ENCODE measurements at places on chromosomes 3 and 15.

DNA sequence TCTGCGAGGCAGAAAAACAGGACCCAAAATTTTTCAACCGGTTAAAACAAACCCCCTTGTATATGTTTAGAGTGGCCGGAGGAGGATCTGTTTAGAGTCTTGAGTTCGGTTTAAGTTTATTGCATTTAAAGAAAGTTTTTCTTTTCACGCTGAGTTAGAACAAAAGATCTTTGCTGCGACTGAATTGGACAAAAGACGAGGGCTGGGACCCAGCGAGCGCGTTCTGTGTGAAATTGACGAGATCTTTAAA is 9.8 kb downstream of the NR2F2 start:
- DNase-seq = no peak

DNA sequence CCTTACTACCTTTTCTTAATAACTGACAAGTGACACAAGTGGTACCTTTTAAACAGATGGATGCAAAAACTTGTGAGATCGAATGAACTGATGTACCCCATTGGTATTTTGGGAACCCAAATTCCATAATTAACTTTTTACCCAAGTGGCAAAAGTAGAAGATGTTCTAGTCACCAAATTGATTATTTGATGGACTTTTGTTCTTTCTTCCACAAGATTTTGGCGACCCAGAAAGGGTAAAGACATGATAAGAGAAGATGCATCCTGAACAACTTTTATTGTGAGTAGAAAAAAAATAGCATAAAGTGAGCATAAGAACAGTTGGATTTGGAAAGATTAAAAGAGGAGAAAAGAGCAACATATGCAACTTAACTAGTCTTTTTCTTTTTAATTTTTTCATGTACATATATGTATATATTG is 159.5 kb downstream of the TIGIT start:
- DNase-seq = no peak

GRCh38 chr3:185215873-185216606 is 37.8 kb downstream of the EHHADH start:
- DNase-seq = no peak

- no peak for DNase-seq
Measured at GRCh38 chr3:165521131-165521871, 315.9 kb downstream of the BCHE start.

- no peak for DNase-seq
Measured at GRCh38 chr3:155912579-155913190, 42.2 kb downstream of the GMPS start.

DNA sequence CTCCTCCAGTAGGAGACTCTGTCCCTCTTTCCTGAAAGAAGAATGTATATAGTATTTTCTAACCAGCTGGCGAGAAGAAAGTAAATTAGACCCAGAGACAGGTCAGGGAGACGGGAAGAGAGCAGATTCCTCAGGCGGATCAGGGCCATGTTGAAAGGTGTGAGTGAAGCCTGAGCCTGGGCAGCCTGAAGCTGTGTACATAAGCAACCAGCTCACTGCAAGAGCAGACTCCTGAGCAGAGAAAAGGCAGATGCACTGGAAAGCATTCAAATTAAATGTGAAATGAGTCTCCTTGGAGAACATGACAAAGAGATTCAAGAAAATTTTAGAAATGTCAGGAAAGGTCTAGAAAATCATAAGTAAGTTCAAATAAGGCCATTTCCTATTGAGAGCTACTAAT is 165.8 kb downstream of the GOLIM4 start:
- DNase-seq = no peak

DNA sequence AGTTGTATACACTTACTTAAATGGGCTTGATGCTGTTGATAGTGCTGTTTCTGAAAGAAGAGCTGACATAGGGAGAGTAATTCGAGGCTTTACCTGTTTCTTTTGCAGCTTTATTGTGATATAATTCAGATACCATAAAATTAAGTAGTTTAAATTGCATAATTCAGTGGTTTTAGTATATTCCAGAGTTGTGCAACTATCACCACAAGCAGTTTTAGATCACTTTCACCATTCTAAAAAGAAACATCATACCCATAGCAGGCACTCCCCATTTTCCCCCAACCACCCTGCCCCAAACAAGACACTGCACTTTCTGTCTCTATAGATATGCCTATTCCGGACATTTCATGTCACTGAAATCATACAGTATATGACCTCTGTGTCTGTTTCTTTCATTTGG is 98.5 kb downstream of the MTHFS start:
- DNase-seq = no peak

DNA sequence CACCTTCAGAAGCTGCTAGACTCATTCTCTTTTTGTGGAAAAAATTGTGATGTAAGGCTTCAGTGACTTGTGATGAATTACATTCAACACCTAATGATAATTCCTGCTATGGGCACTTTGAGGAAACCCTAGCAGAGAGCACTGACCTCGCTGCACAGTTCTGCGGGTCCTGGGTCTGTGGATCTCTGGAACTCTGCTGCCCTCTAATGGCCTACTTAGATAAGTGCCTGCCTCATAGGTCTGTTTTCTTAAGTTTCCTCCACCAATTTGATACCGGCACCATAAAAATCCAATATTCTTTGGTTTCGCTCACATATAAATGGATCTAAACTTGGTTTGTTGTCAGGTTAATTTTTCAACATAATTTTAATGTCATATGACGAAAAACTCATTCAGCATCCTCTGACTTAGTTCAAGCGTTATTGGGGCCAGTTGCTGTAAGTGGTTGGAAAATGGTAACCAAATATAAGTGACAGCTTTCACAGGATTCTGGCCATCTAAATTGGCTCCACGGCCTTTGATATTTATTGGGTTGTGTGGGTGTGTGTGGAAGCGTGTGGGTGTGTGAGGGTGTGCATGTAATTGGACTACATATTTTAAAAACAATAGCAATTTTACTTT is 10.4 kb downstream of the SLITRK3 start:
- peak; percentile 66 for DNase-seq

- no peak for DNase-seq
Measured at GRCh38 chr3:86985181-86985826, 5.6 kb downstream of the VGLL3 start.

- DNase-seq = no peak
Measured at GRCh38 chr3:78091478-78092119, 1051.7 kb downstream of the ROBO2 start.

- no peak for DNase-seq
Measured at GRCh38 chr3:105752791-105753415, 115.9 kb downstream of the CBLB start.

DNA sequence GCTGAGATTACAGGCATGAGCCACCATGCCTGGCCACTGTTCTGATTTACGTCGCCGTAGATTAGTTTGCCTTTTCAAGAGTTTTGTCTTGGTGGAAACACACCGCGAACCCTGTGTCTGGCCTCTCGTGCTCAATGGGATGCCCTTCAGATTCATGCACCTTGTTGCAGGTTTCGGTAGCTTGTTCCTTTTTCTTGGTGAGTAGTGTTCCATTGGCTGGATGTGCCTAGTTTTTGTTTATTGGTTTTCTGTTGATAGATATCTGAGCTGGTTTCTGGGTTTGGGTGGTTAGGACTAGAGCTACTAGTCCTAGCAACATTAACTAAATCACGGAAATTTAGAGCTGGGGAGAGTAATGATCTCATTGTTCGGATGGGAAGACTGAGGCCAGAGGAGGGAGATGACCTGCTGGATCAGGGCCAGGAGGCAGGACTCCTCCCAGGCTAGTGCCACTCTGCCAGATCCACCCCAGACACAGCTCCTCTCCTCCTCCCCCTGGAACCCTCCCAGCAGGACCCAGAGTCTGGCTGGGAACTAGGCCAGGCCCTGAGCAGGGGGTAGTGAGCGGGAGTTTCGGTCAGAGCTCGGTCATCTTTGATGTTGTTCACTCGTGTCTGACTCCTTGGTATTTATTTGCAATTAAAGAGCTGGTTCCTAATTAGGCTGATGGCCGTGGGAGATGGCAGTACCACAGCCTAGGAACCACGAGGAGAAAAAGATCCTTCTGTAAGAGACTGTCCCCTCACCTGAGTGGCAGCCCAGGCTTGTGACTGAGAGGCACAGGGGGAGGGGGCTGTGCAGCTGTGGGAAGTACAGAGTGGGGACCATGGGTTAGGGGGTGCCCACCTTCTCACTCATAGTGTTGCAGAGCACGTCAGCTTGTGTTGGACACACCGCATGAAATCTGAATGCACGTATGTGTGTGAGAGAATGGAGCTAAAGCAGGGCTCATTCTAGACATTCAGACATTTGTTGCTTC is 73.4 kb downstream of the SMAD6 start:
- DNase-seq = no peak

GRCh38 chr3:177887475-177887874 is 648.8 kb upstream of the KCNMB2 start:
- no peak for DNase-seq

DNA sequence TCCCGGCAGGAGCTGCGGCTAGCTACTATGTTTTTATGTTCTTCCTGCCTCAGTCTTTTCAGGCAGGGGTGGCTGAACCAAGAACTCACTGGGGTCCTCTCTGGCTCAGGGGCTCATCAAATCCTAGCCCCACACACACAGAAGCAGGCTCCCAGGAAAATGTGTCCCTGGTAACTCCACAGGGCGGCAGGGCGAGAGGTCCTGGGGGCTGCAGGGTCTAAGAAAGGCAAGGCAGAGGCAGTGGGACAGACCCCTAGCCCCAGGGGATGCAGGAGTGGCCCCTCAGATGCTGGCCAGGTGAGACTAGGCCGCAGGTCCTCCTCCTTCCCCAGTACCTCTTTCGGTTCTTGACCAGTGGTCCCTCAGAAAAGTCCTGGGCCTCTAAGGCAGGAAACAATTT is 48.9 kb downstream of the PTH1R start:
- DNase-seq = no peak

DNA sequence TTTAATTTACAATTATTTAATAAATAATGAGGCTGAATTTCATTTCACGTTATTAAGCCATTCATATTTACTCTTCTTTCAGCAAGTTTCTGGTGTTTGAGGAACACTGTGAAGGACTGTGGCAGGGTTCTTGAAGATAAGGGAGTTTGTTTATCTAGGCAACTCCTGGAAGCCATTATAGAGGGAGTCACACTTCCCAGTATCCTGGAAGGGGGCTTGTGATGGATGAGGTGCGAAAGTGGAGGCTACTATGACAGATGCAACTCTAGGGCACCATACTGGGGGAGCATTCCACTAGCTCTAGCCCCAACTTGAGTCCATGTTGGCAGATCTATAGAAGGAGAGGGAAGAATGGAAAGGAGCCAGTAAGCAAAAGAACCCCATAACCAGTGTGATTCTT is 14.4 kb downstream of the CNOT10 start:
- DNase-seq = no peak

DNA sequence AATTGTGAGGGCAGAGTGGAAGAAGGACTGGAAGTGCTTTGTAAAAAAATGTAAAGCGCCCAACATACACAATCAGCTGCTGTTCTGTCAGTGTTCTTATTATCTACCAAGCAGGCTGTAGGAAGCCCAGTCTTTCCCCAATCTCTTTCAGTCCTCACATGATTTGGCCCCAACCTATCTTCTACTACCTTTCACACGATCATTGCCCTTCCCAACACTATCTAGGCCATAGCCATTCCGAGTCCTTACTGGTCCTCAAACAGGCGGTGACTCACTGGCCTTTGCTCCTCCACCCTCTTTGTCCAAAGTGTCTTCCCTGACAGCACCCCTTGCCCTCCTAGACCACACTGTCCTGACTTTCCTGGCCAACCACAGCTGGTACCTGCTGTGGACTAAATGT is 861 bp upstream of the RFT1 start:
- DNase-seq = no peak

DNA sequence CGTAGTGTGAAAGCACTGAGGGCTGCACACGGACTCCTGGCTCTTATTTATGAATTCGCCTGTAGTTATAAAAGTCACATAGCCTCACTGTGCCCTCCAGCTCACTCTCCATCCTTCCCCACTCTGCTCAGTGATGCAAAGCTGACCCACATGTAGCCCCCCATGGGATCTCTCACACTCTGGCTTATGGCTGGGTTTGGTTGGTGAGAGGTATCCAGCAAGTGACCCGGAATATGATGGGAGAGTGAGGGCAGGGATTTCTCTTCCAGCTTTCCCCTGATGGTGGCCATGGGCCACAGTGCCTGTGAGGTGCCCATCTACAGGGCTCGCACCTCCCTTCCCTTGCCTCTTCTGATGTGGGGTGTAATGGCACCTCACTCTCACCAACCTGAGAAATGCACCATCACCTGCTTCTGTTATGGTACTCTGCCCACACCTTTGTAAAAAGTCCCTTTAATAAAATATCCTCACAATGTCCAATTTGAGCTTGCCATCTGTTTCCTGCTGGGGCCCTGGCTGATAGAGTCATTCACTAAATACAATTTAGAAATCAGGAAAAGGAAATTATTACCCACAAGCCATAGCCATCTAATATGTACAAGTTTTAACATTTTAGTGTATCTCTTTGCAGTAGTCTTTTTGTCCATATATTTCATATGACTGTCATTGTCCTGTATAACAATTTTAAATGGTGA is 93.6 kb downstream of the SCN11A start:
- DNase-seq = no peak

DNA sequence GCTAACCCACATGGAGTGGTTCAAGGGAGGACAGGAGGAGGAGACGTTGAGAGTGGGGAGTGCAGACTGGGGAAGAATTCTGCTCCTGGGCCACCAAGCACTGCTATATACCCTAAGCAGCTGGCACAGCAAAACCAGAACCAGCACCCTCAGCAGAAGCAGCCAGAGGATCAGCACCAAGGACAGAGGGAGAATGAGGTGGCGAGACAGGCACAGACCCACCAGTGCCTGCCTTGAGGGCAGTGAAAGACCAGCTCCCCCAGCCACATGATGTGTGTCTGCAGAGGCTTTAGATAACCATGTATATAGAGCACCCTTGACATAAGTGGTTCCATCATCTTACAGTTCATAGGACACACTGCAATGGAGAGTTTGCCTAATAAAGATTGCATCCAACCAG is 319.0 kb downstream of the GABRB3 start:
- no peak for DNase-seq

GRCh38 chr3:151912028-151912427 is 38.6 kb downstream of the SUCNR1 start:
- no peak for DNase-seq

DNA sequence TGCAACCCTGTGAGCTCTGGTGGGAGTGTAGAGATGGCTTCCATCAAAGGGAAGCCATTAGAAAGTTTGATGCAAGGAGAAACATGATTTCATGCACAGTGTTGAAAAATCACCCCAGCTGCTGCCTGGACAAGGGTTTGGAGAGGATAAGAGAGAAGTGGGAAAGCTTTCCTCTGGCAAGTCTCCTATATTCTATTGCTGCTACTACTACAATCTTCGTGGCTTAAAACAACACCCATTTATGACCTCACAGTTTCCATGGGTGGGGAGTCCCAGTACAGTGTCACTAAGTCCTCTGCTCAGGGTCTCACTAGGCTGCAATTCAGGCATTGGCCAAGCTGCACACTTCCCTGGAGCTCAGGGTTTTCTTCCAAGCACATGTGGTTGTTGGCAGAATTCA is 229.3 kb downstream of the TAFA4 start:
- DNase-seq = no peak

GRCh38 chr3:166071-166470 is 30.5 kb upstream of the CHL1 start:
- DNase-seq = no peak

DNA sequence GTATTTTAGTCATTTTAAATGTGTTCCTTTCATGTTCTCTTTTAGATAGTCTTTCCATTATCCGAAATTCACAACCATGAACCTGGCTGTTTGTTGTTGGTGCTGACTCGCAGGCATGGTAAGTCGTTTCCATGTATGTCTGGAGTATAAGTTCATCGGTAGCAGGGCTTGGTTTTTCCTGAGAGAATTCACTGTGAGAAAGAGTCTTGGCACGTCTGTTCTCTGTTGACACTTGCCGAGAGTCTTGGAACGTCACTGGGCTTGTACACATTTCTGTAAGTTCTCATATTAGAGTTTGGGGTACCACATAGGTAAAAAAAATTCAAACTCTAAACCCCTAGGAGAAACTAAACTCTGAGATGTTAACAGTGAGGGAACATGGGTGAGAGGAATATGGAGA is 29.4 kb upstream of the EIF4A2 start:
- DNase-seq = no peak

Measured in NCI-H1092 (cell line).